T-helper 2 cell (primary cell): ENCODE measurements at places on chromosomes 12 and 14.

GRCh38 chr12:79121486-79121885, 256.9 kb downstream of the SYT1 start:
- DNase-seq = no peak

- no peak for DNase-seq
These were observed 119.6 kb upstream of the PTPRB start for GRCh38 chr12:70756791-70757190.

DNA sequence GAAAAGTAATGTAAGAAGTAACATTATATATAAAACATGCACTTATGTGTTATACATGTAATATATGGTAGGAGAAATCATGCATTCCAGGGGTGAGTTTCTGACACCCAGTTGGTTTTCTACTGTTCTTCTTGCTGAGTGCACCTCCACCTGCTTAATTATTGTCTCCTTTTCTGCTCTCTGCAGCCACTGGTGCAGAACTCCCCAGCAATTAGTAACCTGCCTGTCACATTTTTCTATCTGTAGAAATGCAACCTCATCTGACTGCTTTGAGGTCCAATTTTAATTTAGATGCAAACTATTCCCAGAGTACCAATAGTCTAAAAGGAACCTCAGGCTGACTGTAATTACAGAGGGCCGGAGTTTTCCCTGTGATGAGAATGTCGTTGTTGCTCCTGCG, 842.1 kb downstream of the AACS start:
- DNase-seq = no peak

DNA sequence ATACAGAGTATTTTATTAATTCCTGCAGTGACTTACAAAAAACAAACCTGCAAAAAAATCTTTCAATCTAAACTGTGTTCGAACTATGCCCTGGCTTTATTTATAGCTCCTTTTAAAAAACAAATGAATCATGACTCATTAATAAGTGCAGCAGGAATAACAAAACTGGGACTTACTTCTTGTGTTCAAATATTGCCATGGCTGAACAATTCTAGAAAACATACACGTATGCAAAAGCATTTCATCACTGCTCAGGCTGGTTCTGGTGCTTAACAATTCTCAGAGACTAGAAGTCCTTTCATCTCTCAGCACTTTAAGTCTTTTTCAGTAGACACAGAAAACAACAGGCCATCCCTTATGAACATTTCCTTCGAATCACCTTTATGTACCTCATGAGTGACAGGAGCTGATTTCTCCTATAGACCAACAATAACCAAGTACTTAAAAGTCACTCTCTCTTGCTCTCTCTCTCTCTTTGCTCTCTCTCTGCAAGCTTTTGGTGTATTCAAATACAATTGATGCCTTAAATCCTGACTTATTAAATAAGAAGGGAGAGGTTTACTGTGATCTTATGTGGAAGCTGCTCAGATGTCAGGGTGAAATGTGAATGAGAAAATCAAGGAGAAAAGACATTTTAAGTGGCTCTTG, 268.8 kb downstream of the TTC8 start:
- no peak for DNase-seq

DNA sequence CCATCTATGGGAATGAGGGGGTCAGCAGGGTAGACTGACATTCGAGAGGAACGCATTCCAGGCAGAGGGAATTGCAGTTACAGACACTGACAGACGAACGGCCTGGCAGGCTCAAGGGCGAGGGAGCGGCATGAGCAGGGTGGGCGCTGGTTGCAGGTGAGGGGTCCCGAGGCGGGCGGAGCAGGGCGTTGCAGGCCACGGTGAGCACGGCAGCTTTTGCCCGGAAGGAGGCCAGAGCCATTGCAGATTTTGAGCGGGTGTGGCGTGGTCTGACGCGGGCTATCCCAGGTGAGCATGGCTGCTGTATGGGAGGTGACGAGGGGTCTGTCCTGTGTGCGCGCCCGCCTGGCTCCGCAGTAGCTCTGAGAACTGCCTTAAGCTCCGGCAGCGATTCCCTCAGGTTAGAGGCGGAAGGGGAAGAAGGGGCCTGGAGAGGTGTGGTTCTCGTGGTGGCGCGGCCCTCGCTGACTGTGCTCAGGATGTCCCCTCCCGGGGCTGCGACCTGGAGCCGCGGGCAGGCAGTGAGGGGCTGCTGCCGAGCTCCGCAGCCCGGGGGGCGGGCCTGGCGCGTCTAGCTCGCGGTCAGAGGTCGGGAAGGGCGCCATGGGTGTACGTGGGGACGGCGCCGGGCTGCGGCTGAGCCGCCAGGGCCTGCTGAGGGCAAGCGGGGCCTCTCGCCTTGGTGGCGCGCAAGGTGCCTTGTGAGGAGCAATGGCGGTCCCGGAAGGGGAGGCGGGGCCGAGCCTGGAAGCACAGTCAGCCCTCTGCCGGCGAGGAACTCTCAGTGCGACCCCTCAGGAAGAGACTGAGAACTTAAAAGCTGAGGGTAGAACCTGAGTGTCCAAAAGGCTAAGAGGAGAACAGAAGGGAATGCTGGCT, 177.1 kb downstream of the CACNA1C start:
- DNase-seq = no peak

GRCh38 chr12:14249368-14249767, 116.1 kb upstream of the ATF7IP start:
- no peak for DNase-seq

- no peak for DNase-seq
These were observed 29.6 kb downstream of the CHST11 start for GRCh38 chr12:104486363-104486750.

GRCh38 chr14:88683119-88683518, 109.6 kb downstream of the EML5 start:
- no peak for DNase-seq

DNA sequence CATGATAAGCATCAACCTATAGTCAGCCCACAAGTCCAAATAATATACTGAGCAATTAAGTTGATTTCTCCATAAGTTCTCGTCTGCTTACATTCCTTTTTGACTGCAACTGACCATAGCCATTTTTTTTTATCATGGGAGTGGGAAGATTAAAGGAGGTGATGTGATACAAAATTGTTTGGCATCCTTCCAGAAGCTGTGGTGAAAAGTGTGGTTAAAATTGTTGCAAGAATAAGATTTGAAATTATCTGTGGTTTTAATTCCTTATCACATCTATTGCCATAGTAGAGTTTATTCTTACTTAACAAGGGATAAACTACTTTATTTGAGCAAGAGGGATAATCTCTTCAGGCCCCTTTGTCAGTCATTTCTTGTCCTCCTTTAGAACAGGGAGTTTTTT, 50.7 kb downstream of the LIN52 start:
- DNase-seq = no peak

DNA sequence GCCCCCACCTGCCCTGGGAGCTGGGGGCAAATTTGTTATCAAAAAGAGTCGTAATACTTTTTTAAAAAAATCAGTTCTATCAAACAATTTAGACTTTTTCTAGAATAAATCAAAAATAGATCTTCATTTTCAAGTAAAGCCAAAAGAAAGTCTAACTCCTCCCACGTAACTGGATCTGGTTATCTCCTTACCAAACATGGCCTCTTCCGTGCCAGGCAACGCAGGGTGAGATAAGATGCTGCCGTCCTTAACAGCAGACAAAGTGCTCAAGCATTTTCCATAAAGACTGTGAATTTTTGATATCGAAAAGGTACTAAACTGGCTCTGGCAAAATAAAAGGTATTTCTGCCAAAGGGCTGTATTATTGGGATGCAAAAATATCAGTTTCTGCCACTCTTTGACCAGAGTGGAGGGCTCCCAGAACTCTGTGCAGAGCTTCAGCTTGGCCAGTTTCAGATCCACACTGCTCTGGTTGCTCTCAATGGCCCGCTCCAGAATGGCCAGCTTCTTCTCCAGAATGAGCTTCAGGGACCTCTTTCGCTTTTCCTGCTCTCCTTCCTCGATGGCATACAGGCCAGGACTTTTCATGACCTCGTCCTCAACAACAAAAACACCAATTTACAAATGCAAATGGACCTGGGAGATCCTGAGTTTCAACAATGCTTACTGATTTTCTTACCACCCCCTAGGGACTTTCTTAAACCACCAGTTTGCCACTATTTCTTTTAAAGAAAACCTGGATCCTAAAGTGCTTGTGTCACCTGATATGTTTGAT, 29.0 kb downstream of the NRDE2 start:
- DNase-seq = no peak

DNA sequence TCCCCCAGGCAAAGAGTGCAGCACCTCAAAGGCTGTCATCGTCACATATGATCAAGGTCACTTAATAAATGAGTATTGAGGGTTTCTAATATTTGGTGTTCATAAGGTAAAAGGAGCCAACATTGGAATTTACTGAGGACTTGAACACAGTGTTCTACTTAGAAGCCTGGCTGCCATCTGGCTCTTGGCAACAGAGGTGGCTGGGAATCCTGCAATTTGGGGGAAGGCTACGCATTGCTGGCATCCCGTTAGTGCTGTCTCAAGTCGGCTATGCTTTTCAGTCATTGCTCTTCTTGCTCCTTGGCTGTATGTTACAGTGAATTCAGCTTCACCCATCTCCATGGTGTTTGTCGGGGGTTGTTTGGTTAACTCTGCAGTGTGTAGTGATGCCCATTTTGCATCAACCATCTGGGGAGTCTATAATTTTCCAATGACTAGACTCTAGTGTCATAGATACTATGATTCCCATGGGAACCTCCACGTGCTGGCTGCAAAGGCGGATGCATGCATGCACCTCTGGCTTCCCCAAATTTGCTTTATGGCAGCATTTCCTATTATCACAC, 12.9 kb upstream of the SLC24A4 start:
- DNase-seq = no peak

DNA sequence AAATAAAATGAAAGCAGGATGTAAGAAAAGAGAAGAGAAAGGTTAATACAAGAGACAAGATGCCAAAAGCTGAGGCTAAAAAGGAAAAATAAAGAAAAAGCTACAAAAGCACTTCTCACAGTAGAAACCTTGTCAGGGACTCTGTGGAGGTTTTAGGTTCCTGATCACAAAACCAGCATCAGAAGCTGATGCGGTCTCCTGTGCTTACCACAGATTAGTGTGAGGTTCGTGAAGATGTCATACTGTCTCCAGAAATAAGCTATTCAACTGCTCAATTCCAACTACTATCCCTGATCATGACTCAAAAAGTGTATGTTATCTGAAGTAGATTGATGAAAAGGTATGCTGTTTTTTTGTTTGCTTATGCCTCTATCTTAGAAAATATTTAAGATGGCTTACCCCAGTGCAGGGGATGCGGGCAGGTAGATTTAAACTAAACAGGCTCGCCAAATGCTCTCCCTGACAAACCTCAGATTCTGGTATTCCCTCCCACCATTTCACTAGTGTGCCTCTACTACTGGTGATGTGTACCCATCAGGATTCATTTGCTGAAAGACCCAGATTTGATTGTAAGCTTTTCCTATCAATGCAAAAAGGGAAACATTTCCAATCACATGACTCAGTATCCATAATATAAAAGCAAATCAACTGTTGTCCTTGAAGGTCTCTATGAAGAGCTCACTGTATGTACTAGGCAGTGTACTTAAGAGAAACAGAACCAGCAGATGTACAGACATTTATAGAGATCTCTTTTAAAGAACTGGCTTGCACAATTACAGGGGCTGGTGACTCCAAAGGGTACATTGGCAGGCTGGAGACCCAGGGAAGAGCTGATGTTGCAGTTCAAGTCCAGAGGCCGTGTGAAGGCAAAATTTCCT, 169.5 kb upstream of the FOXN3 start:
- DNase-seq = no peak

DNA sequence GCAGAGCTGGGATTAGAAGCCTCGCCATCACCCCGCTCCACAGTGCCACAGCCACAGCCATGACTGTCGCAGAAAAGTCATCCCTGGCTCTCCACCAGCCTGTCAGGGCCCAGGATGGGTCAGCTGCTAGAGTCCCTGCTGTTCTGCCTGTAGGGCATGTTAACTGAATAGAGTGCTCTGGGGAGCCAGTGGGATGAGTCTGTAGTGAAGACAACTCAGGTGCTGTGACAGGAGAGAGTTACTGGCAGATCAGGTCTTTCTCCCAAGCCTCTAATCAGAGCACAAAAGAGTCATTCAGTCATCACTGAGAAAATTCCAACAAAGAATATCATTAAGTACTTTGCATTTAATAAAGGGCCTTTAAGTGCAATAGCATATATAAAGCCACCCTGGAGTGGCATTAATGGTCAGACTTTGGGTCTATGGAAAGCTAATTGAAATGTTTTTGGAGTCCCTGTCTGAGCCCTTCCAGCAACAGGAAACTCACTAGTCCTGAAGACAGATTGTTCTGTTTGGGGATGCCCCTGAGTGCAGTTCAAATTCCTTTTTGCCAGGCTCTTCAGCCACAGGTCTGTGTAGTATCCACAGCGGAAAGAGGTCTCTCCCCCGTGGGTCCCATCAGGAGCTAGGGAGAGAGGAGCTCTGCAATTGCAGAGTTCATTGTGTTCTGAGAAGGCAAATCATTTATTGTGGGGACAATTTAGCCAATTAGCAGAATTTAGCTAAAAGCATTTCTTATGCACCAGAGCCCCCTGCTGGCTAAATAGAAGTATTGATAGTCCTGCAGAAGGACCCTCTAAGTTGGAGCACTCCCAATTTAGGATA, 45.2 kb upstream of the C14orf132 start:
- no peak for DNase-seq

- DNase-seq = no peak
These were observed 187.1 kb upstream of the CCND2 start for GRCh38 chr12:4086481-4086880.

DNA sequence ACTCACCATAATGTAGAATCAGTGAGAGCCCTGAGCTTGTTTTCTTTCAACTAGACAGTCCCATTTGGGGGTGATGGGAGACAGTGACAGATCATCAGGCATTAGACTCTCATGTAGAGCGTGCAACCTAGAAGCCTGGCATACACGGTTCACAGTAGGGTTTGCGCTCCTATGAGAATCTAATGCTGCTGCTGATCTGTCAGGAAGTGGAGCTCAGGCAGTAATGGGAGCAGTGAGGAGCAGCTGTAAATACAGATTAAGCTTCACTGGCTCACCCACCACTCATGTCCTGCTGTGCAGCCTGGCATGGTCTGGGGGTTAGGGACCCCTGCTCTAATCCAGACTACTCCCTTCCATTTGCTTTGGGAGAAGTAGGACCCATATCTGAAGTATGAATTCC, 55.6 kb downstream of the FNTB start:
- DNase-seq = no peak

- DNase-seq = no peak
These were observed 11.0 kb upstream of the CACNA2D4 start for GRCh38 chr12:1929241-1929984.

DNA sequence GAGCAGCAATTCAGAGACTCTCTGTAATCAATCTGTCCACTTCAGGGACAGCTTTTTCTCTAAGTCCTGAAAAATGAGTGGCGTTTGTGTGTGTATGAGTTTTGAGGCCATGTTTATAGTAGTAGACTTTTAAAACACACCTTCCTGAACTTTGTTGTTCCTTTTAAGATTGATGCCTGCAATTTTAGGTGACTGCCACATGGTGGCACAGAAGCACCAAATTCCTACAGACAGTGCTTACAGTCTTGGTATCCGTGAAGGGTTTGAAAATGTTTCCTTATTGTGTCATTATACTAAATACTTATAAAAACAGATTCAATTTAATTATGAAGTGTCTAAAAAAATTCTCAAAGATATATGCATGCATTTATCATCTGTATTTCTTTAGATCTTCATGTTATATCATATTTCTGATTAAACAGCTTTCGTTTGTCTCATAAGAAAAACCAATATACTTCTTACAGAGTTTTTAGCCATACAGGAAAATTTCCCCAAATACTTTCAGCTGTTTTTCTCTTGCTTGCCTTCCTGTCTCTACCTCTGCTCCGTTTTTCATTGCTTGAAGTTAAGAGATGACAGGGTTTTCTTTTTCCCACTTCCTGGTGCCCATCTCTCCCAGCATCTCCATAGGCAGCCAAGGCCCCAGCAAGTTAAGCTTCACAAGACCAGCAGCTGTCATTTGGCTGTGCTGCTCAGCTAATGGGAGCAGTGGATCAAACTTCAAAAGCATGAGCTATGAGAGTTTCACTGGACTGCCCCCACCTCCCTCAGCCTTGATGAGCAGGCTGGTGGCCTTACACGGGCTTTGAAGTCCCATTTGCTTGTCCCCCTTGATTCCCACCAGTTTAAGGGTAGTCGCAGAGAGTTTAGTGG, 259.6 kb downstream of the AKAP6 start:
- DNase-seq = no peak
